ENCODE measurements at places on chromosomes 12 and 14.

GRCh38 chr12:94839347-94839746, 164.2 kb downstream of the NDUFA12 start:
- no peak for DNase-seq

DNA sequence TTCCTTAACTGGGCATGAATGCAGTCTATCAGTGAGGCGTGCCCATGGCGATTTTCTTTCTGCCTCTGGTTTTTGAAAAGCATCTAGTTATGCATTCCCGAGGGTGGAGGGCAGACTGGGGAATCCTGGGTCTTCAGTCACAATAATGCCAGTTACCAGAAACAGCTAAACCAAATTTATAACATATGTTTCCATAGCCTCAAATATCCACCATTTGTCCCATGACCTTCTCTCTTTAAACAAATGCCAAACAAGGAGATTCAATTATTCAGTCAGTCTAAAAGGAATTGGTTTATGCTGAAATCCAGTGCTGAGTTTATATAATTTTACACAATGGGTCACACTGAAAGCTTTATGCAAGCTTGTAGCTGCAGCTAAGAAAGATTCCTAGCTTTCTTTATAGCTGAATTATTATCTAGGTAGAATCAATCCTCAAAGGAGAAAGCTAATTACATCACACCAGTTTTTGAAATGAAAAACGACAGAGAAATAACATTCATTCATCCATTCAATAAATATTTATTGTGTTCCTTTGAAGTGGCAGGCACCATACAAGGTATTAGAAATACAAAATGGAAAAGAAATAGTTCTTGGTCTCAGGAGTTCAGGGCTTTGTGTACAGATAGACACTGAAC, 131.3 kb upstream of the RAP1B start:
- DNase-seq: peak; percentile 82

GRCh38 chr14:53539489-53540126, 386.5 kb upstream of the DDHD1 start:
- peak; percentile 55 for DNase-seq

DNA sequence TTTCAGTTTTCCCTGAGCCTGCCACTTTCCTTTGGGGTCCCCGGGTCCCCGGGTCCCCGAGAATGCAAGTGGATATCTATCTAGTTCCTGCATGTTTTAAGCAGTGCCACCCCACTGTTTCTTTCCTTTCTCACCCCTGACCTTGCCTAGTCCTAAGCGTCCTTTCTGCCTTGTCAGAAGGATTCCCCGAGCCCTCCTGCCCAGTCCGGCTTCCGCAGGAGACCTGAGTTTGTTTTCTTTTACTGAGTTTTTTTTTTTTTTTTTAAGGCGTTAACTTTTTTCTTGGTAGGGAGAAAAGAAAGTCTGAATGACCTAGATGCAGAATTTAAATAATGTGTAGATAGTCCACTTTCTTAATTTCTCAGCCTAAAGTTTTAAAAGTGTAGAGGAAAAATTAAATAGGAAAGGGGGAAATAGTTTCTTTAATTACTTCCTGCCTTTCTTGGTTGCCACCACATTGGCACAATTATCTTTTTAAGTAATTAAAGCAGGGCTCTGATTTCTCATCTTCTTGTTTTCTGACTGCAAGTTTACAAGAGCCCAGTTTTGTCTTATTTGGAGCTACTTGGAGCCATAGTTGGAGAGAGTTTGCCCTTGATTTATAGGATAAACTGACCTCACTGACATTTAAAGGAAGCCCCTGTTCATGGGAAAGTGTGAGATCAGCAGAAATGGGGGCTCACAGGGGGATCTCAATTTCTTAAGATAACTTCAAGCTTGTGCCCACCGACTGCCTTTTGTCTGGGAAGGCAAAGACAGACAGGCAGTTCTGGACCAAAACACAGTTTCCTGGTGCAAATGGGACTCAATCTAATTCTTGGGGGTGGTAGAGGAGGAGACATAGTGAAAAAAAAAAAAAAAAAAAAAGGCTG, 2.9 kb downstream of the PAX9 start:
- DNase-seq: no peak

DNA sequence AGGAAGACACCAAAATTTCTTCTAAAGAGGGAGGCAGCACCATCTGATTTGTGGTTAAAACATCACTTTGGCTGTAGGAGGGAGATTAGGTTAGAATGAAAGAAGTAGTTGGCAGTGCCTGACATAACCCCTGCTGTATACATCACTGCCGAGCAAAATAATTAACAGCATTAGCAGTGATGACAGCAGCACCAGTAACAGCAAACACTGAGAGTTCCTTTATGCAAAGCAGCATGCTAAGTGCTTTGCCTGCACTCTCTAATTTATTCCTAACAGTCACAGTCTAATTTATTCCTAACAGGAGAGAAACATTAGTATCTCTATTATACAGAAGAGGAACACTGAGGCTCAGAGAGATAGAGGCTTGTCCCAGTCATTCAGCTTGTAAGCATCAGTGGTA, 1469.7 kb downstream of the AACS start:
- DNase-seq: no peak

- no peak for DNase-seq
These were observed 165.0 kb downstream of the GRIN2B start for GRCh38 chr12:13816394-13816793.

GRCh38 chr12:71536939-71537622, 97.5 kb downstream of the LGR5 start:
- no peak for DNase-seq

DNA sequence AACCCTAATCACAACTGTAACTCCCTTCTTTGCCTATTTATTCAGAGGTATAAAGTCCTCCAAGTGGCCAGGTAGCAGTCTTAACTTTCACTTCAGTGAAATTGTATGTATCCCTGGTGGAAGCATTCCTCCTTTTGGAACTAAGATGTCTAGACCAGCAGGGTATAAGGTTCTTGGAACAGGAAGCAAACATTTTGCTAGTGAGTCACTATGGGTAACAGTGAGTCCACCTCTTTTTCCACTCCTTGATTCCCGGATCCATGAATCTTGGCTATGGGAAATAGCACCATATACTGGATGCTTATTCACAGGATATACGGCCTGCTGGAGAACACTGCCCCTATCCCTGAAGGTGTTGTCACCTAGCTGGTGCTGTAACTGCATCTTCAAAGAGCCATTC, 80.2 kb downstream of the KCNA5 start:
- no peak for DNase-seq

GRCh38 chr12:1630827-1631591, 2.0 kb downstream of the WNT5B start:
- no peak for DNase-seq

GRCh38 chr12:131799828-131800593, 28.2 kb upstream of the MMP17 start:
- no peak for DNase-seq

DNA sequence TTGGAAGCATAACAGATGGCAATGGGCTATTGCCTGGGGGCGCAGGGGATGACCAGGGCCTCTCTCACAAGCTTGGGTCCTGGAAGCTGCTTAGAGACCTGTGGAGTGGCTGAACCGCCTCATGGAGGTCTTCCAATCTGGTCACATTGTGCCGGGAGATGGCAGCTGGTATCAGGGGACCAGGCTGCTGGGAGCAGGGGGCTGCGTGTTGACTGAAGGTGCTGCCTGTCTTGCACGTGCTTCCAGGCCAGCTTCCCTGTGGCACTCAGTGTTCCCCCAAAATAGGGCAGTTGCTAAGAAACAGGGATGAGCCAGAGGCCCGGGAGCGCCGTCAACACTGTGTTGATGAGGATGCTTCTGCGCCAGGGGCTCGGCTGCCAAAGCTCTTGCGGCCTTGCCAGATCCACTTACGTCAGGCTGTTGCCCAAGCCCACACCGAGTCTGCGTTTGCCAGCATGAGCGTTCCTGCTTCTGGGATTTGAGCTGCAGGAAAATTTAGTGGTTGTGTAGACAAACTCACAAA, 39.8 kb downstream of the ELK3 start:
- peak; percentile 96 for DNase-seq

- DNase-seq: no peak
These were observed 17.3 kb upstream of the EIF5 start for GRCh38 chr14:103316721-103317121.

DNA sequence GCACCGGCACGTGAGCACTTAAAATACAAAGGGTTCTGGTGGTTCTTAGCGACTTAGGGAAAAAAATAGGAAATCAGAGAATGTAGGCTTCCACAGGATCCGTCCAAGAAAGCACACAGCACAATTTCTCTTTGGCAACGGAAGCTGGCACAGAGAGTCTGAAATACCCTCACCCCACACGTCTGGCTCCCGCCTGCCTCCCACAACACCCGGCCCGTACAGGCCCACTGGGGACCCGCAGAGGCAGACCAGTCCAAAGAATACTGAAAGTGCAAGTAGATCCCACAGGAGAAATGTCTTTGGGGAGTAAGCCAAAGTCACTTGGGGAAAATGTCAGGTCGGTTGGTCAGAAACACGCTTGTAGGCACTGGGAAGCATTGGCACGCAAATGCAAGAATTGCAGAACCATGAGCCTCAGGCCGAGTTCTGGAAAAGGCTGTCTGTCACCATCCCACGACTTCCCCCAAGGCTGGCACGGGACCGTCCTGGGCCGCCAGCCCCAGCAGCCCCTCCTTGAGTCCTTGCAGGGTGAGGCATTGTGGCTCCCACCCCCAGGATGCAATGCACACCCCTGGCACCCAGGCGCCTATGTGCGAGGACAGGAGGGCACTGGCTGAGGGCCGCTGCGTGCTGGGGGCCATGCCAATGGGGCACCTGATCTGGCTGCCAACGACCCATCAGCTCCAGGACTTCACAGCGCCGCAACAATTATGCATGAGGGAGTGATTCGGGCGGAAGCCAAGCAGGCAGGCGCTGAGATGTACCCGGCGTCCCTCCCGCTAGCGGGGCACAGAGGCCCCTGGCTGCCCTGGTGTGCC, 29.7 kb downstream of the CHGA start:
- no peak for DNase-seq

DNA sequence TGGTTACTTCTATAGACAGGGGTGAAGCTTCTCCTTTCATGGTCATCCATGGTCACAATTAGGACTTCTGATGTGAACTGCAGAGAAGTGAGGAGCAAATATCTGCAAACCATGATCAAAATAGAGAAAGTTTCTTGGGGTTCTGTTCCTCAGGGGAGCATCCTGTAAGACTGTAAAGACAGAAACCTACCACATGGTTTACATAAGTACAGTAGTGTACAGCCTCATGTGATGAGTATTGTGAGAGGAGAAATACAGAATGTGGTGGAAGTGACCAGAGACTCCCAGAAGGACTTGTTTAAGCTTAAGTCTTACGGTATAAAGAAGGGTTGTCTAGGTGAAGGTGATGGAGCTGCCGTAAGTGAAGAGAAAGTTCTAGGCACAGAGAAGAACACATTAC, 484.7 kb downstream of the LRIG3 start:
- DNase-seq: no peak

DNA sequence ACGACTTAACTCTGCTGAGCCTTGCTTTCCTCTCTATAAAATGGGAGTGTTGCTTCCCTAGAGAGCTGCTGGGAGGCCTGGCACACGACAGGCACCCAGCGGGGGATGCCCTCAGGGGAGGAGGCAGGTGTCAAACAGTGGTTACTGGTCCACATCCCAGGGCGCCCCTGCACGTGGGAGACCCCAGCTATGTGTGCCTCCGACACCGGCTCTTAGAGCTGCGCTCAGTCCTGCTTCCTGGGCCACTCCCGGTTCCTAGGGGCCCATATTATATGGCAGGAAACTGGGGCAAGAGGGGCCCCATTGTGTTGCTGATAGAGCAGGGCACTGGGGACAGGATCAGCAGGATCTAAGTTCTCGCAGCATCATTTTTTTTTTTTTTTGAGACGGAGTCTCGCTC, 47.3 kb downstream of the CHGA start:
- no peak for DNase-seq

DNA sequence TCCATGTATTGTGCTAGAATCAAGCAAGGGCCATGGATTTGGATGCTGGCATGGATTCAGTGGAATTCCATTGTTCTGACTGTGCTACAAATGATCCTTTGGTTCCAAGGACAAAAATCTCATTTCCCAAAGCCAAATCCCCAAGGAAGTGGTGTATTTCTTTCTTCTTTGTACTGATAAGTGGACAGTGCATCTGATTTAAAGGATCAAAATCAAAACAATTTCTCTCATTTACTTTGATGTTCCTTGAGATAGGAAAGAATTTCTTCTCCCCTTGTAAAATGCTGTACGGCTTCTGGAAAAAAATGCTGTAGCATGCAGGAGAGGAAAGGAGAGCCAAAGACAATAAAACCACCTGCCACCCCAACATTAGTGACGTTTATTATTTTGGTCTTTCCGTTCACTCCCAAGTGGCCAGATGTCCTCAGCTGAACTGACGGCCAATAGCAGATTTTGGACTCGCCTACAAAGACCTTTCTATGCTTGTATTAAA, 185.7 kb downstream of the PRKD1 start:
- no peak for DNase-seq

GRCh38 chr12:89476904-89477595, 47.5 kb downstream of the GALNT4 start:
- no peak for DNase-seq

DNA sequence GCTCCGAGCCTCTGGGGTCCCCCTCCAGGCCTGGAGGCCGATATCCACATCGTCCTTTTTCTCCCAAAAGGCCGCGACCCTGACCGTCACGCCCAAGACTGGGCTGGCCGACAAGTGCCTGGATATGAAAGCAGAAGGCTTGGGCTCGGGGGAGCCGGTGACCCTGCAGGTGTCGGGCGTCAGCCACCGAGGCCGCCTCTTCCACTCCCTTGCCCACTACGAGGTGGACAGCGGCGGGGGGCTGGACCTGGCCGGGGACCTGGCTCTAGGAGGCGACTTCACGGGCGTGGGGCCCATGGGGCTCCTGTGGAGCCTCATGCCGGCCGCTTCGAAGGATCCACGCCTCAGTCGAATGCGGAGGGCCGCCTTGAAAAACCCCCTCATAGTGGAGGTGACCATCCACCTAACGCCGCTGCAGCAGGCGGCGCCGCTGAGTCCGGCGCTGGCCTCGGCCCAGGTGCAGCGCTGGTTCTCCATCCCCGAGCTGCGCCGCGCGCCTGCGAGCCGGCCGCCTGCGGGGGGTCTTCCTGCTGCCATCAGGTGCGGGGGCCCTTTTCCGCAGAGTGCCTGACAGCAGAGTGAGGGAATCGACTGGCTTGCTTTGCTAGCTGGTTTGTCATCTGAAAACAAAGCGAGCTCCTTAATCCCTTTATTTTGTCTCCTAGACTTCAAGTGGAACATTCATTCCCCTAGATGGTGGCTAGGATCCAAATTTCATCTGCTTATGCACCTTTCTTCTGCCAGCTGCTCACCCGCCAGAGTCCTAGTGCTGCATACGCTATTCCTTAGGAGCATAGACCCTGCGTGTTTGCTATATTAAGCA, 10.6 kb upstream of the DNAL1 start:
- DNase-seq: no peak

GRCh38 chr14:105207996-105208737, 27.1 kb upstream of the NUDT14 start:
- DNase-seq: no peak

DNA sequence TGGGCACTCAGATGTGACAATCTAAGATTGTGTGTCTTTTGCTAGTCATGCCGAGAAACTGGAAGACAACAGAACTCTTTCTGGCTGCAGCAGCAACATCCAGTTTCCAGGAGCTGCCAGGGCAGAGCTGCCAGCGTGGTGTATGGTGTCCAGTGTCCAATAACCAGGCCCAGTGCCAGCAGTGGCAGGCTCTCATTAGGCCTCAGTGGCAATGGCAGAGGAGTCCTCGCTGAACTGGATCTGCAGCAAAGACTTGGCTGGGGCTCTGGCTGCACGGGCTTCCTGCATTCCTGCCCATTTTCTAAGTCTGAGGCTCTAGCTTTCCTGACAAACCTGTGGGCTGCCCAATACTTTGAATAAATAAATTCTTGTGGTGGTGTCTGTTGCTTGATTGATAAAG, 26.2 kb upstream of the PPM1A start:
- no peak for DNase-seq

- DNase-seq: no peak
These were observed 61.9 kb upstream of the BEGAIN start for GRCh38 chr14:100649173-100649519.

All from AG09309 (cell line).